ENCODE measurements at places on chromosomes 11 and 22. TPM values are rescaled to one million over a fixed set of nuclear protein-coding genes. Genes with fewer than 3 reads are reported as not detected.

The GRAP2 gene
- polyA plus RNA-seq: 1.8 TPM

The SERPINH1 gene
- 154 TPM for polyA plus RNA-seq

The MUS81 gene
- 62.1 TPM for polyA plus RNA-seq

GRCh38 chr11:72746821-72747220 is 5.4 kb downstream of the ARAP1 start:
- DNase-seq: no peak

GRCh38 chr11:47723041-47723440 is 7.9 kb upstream of the AGBL2 start:
- DNase-seq: no peak

DNA sequence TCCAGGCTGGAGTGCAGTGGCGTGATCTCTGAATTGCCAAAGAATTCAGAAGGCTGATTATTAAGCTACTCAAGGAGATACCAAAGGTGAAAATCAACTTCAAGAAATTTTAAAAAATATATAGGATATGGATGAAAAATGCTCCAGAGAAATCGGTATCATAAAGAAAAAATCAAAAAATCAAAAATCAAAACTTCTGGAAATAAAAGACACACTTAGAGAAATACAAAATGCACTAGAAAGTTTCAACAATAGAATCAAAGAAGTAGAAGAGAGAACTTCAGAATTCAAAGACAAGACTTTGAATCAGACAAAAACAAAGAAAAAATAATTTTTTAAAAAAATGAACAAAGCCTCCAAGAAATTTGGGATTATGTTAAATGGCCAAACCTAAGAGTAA is 45.6 kb upstream of the CLTCL1 start:
- no peak for DNase-seq

GRCh38 chr11:58939277-58939676 is at the start of gene GLYATL1:
Gene GLYATL1, plus strand, starts transcription at chr11:58939488. Its CDS starts 7,600 bp downstream, at chr11:58947088.
- no peak for DNase-seq

GRCh38 chr11:95435628-95436353 is 204.8 kb upstream of the SESN3 start:
- DNase-seq: no peak

GRCh38 chr11:69403556-69404215 is 77.8 kb upstream of the LINC01488 start:
- DNase-seq: no peak

- DNase-seq: no peak
Measured at GRCh38 chr11:63488789-63489188, 2.2 kb downstream of the PLAAT5 start.

- DNase-seq: no peak
Measured at GRCh38 chr22:42116848-42117424, 13.7 kb downstream of the CYP2D6 start.

DNA sequence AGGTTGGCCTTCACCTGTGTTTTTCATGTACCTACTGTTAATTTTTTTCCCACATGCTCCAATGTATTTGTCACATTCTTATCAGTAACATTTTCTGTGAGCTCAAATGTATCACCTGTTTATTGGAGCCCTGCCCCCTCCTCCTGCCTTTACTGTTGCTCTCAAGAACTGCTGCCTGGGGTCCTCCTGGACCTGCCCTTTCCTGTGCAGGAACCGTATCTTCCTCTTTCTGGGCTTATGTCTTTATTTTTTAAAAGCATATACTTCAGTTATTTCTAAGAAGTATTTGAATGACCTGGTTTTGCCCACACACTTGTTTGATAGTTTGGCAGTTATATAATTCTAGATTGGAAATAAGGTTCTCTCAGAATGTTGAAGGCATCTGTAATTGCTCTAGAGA is 5.9 kb downstream of the FAM118B start:
- peak; percentile 19 for DNase-seq

DNA sequence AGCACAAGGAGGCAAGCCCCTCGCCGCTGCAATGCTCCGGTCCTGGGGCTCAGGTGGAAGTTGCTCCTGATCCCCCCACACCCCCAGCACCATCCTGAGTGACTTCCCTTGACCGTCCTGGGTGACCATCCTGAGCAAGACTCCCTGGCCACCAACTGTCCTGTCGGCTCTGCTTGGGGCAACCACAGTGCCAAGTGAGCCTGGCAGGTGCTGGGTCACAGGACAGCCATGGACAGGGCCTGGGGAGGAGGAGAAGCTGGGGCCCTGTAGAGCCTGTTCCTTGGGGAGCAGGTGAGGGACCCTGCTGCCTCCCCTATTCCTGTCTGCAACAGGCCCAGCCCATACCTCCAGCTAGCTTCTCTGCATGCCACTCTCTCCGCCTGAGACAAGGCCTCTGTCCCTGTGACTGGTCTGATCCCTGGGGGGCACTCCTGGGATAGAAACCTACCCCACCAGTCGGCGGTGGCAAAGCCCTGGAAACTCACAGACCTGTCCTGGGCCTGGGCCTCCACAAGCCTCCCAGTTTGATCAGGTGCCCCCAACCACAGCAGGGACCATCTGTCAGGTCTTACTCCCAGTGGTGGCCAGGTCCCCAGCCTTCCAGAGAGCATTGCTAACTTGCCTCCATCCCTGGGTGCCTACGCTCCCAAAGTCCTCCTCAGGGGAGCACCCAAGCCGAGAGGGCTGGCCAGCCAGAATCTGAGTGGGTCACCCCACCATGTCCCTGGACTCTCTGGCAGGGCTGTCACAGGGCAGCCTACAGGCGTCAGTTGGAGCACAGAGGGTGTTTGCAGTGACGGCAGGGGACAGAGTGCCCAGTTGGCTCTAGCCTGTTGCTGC is 68.7 kb upstream of the WNT7B start:
- no peak for DNase-seq

- no peak for DNase-seq
Measured at GRCh38 chr11:126156814-126157213, 54.6 kb downstream of the RPUSD4 start.

GRCh38 chr11:127074151-127074761 is 73.7 kb upstream of the KIRREL3 start:
- DNase-seq: peak; percentile 48

DNA sequence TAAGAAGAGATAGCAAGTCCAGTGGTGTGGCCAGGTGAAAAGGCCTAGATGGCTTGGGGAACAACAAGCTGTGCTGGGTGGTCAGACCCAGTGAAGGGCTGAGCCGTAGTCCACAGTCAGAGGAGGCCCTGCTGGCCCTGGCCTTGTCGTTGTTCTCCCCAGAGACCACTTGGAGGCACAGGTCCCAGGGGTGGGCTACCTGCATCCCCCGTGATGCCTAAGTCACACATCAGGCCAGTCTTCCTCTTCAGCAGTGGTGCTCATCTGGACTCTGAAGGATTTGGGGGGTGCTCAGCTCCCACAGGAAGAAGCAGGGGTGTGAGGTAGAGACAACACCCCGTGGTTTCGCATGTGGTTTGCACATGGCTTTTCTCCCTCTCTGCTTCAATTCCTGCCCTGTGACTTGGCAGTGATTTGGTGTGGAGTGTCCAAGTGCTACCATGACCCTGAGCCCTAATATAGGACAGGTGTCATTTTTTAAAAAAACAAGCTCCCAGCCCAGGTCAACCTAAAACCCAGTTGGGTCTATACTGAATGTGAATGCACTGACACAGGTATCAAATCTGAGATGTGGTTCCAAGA is 51.0 kb downstream of the ALX4 start:
- no peak for DNase-seq

DNA sequence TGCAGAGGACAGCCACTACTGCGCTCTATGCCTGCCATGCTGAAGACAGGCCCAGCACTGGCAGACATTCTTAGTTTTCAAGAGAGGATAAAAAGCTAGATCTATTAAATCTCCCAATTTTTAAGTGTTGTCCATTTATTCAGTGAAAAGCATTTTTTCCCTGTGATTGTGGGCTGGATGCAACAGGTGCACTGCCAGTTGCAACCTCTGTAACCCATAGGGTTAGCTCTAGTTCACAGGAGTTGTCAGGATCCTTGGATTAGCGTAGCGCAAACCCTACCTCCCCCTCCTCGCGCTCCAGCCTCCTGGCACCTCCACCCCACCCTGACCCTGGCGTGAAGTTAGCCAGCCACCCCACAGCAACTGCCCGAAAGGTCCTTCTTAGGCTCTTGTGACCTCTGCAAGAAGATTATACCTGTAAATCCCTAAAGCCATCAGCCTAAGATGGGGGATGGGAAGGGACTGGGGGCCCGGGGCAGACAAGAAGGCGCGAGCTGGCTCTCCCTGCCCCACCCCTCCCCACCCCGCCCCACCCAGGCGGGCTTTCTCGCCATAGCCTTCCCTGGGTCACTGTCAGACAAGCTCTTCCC is 30.9 kb downstream of the EIF3F start:
- DNase-seq: no peak

- no peak for DNase-seq
Measured at GRCh38 chr11:101321222-101321621, 191.6 kb upstream of the PGR start.

GRCh38 chr22:27596133-27596870 is 205.3 kb downstream of the MN1 start:
- no peak for DNase-seq

Measured in large intestine (tissue), 12 donors.